ENCODE measurements at places on chromosomes 1 and 21. TPM values are rescaled to one million over a fixed set of nuclear protein-coding genes. Genes with fewer than 3 reads are reported as not detected.
A peak's percentile ranks its signal among the peaks of the same experiment; 100 is the strongest.

DNA sequence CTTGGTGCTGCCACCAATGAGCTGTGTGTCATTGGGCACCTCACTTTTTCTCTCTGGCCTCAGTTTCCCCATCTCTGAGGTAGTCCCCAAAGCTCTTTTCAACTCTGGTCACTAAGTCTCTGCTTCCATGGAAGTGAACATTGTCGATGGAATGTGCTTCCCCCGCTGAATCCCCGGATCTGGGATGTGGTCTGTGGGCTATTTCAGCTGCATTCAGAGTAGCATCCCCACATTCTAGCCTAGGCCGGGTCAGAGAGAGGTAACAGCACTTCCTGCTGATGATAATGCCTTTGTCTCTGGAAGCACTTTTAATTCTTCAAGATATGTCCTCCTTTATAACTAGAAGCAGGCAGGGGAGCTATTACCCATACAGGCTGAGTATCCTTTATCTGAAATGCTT lies 29.8 kb downstream of the RASSF5 start:
- DNase-seq: no peak

DNA sequence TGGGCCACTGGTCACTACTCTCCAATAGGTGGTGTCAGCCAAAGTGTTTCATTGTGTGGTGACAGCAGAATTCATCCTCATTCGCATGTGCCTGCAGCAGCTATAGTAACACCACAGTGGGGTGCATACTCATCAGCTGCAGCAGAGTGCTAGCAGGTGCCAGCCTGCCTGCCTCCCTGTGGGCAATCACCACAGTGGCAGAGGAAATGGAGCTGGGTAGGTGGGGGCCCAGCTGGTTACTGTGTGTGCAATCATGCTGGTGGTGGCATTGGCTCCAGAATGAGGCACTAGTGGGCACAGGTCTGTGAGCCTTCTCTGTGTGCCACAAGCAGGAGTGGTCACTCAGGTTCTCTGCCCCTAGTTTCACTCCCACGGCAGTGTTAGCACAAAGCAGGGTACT lies 579.2 kb downstream of the PTPRC start:
- no peak for DNase-seq

- no peak for DNase-seq
Measured at GRCh38 chr1:246280551-246280950, 226.5 kb downstream of the SMYD3 start.

- no peak for DNase-seq
Measured at GRCh38 chr1:63937461-63938022, 163.7 kb downstream of the ROR1 start.

DNA sequence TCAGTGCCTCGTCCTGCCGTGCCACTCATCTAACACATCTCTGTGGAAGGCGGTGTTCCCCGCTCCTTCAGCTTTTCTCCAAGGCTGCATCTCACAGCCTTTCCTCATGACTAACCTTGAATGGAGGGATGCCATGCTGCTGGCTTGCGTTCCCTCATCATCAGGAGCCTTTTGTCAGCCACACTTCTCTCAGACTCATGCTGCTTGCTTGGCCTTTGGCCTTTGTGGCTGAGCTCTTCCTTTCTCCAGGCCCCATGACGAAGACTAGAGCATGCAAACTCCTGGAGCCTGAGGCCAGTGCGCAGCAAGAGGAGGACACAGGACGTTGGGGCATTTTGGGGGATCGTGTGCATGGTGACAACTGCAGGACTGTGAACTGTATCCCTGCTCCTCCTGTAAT lies 70.8 kb downstream of the SYT2 start:
- no peak for DNase-seq

DNA sequence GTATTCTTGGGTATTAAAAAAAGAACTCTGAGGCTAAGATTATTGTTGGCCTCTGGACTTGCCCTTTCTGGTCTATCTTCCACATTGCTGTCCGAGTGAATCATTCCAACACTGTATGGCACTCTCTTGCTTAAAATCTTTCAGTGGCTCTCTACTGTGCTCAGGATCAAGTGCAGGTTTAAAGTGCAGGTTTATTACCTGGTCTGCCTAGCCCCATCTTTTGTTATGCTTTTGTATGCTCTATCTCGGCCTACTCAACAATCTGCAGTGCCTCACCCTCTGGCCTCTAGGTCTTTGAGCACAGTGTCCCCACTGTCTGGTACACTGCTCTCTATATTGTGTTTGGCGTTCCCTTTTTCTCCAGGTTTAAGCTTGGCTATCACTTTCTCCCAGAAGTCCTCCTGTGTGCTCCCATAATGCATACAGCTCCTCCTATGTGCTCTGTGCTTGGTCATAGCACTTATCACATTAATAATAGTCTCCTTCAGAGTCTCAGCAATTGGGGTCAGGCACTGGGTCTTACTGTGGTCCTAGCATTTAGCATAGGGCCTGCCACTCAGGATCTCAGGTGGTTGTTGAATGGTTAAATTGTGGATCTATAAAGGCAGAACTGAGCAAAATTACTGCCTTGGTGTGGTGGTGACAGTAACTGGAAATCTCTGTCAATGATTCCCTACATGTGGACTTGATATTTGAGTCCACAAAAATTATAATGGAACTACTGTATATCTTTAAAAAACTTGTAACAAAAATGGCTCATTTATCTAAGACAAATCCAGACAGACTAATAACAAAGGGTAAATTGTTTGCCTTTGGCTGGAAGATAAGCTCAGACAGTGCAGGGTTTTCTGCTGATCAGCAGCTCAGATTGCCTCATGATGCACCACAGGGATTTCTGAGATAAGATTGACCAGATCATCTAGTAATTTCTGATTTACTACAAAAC lies 10.6 kb upstream of the LDLRAD1 start:
- DNase-seq: no peak

GRCh38 chr21:25646474-25646873 lies 7.4 kb downstream of the JAM2 start:
- no peak for DNase-seq

DNA sequence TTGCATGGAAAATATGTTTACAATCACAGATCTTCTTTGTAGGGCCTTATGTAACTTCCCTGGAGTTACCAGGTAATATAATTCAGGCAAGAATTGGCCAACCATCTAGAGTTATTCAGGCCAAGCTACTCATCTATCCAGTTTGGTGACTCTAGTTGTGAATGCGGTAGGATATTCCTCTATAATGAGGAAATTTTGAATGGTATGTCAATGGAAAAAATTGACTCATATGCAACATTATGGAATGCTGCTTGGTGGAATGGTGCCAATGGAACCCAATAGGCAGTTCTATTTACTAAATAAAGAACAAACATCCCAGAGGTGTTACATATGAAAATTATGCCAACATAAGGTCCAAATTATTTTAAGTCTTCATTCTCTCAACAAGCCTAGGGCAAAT lies 5.6 kb upstream of the TNFSF18 start:
- no peak for DNase-seq

GRCh38 chr1:234735476-234735875 lies 125.5 kb upstream of the IRF2BP2 start:
- DNase-seq: peak; percentile 32

DNA sequence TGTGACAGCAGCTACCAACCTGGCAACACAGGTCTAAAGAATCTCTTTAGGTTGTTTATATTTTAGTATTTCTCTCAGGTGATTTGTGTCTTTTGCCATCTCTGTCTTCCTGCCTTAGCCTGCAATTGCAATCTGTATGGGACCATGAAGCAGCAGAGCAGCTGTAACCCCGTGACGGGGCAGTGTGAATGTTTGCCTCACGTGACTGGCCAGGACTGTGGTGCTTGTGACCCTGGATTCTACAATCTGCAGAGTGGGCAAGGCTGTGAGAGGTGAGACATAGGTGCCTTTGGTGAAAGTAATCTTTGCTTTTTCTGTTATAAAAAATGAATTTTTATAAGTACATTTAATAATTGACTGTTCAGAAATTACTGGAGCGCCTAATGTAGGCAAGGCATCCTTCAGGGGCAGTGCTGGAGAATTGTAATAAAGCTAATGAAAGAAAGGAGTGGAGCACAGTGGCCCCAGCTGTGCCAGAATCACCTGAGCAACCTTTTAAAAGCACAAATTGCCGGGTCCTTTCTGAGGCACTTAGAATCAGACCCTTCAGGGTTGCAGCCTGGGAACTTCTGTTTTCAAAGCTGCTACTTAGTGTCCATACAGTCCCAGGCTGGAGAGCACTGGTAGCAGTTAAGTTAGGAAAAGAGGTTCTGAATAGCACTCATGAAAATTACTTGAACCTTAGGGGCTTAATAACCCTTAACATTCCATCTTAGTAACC lies 60.6 kb upstream of the LAMC2 start:
- DNase-seq: no peak

- no peak for DNase-seq
Measured at GRCh38 chr1:86951430-86951829, 37.0 kb downstream of the HS2ST1 start.

GRCh38 chr1:79472067-79472656 lies 465.6 kb upstream of the ADGRL4 start:
- DNase-seq: no peak

DNA sequence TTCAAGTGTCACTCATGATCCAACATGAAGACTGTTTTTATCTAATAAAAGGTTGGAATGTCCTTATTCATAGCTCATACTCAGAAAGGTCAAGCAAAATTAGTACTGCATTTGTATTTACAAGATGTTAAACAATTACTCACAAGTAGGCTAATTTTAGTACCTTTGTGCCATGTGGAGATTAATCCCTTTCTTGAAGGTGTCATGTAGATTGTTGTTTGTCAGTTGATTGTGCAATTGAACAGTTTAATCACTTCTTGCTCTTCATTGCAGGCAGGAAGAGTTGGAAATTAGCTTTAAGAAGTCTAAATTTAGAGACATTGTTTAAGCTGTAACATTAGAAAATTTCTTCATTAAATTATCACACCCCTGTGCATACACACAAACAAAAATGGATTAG lies 847.1 kb downstream of the KCNT2 start:
- no peak for DNase-seq

GRCh38 chr1:9361630-9362260 lies 69.1 kb downstream of the SPSB1 start:
- DNase-seq: no peak

DNA sequence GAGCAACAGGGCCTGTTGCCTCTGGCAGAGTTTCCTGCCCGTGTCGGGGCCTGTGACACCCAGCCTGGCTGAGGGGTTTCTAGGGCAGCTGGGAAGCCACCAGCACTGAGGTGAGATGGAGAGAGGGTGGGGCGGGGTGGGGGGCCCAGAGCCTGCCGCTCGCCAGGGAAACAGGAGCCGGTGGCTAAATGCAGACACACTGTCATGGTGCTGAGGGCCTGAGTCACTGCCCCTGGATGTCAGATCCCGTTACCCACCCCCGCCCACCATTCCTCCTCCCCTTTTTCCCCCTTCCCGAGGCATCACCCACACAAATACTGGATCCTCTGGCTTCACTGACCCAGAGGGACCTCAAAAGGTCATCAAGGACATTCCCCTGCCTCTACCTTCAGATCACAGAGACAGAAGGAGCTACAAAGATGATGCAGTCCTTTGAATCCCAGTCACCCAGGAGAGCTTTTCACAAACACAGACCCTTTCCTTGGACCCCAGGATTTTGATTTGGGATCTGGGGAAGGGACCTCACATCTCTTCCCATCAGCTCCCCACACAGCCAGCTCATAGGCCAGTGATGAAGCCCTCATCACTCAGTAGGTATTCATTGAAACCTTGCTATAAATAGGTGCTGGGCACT lies 1.9 kb upstream of the HSPB7 start:
- peak; percentile 82 for DNase-seq

DNA sequence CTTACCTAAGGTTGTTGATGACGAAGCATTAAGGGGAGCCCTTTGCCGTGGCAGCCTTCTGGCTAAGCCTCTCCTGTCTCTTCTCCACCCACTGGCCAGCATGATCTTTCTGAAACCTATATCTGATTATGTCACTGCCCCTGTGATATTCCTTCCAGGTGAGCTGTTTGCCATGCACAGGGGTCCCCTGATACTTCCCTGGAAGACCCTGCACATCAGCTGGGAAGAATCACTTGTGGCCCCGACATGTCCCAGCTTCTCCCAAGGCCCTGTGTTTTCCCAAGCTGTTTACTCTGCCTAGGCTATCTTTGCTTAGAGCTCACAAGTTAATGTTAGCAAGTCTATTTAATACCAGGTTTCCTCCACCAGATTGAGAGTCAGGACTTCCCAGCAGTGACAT lies 12.3 kb downstream of the RD3 start:
- DNase-seq: no peak

DNA sequence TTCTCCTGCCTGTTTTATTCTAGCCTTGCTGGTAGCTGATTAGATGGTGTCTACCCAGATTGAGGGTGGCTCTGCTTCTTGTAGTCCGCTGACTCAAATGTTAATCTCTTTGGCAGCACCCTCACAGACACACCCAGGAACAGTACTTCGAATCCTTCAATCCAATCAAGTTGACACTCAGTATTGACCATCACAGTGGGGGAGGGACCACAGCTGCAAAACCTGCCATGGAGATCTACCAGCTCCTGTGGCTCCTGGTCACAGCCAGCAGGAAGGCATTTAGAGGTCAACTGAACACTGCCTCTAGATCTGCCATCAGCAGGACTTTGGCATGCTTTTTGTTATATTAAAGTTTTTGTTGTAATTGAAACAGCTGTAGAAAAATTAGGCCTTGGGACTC lies 146.9 kb downstream of the RWDD3 start:
- DNase-seq: no peak

- no peak for DNase-seq
Measured at GRCh38 chr1:42142894-42143675, 10.1 kb upstream of the GUCA2B start.

DNA sequence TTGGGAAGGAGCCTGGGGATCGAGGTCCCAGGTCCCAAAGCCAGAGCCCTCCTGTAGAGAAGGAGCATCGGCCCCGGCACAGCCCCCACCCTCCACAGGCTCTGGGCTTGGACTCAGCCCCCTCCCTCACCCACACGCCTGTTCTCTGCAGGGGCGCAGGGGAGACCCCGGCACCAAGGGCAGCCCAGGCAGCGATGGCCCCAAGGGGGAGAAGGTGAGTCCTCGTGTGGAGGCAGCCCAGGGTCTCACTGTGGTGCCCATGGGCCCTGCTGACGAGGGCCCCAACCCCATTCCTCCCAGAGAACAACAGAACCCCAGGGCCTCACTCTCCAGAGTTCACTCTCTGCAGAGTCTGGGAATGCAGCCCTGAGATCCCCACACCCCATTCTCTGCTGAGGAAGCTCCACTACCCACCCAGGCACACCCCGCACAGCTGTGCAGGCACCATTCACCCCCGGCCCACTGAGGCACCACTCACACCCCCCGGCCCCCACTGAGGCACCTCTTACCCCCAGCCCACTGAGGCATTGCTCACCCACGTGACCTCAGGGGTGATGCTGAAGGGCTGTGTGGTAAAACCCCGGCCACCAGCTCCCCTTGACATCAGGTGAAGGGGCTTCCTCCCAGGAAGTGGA lies 21.8 kb downstream of the COL6A2 start:
- DNase-seq: peak; percentile 58

GRCh38 chr1:1967879-1968278 lies 35.7 kb downstream of the CFAP74 start:
- DNase-seq: no peak

The ARHGAP29 gene
- total RNA-seq: 48.2 TPM

The TMCO4 gene
- 24.2 TPM for total RNA-seq

The CYP4B1 gene
- total RNA-seq: 24.4 TPM

The XCL2 gene
- not detected for total RNA-seq

The PYGO2 gene
- 15.0 TPM for total RNA-seq

The KCNE2 gene
- total RNA-seq: not detected

The PLEKHG5 gene
- total RNA-seq: 2.5 TPM

The SLC35F3 gene
- not detected for total RNA-seq

The UTS2 gene
- not detected for total RNA-seq

The OR2G6 gene
- not detected for total RNA-seq

The OR2L2 gene
- total RNA-seq: 0.81 TPM
